ENCODE measurements at places on chromosomes 7 and 10. TPM values are rescaled to one million over a fixed set of nuclear protein-coding genes. Genes with fewer than 3 reads are reported as not detected.

- no peak overlapping the region for H3K27ac ChIP-seq
- H3K36me3 ChIP-seq, result no peaks in the 10 kb centered on the region
- no peaks in the 10 kb centered on the region for H3K4me1 ChIP-seq
- no peak for DNase-seq
- H3K4me3 ChIP-seq, result no peak overlapping the region
- H3K27me3 ChIP-seq, result no peaks in the 10 kb centered on the region
Observed at GRCh38 chr10:128633864-128634540, 507.8 kb upstream of the MKI67 start.

DNA sequence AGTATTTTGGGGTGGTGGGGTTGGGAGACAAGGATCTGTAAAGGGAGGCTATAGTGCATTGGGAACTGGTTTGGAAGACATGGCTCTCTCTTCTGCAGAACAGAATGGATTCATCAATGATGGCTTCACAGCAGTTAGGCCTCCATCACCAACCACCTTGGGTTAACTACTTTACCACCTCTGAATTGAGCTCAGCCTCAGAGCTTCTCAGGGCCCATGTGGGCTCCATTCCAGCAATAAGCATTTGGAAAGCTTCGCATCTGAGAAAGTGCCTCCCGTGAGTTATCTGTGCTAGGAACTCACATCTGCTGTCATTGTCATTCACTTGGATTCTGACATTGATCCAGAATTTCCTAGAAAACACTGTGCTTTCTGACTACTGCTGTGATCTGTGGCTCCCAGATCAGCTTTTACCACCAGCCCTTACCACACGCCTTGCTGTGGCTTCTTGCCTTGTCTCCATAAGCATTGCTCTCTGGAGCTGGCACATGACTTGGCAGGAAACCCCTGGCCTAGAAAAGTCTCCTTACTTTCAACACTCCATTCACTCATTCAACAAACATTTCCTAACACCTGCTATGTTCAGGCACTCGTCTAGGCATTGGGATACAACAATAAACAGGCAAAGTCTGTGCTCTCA, 70.7 kb upstream of the ADO start:
- no peak overlapping the region for H3K4me3 ChIP-seq
- no peak overlapping the region for H3K27ac ChIP-seq
- no peaks in the 10 kb centered on the region for H3K27me3 ChIP-seq
- H3K36me3 ChIP-seq, result no peaks in the 10 kb centered on the region

DNA sequence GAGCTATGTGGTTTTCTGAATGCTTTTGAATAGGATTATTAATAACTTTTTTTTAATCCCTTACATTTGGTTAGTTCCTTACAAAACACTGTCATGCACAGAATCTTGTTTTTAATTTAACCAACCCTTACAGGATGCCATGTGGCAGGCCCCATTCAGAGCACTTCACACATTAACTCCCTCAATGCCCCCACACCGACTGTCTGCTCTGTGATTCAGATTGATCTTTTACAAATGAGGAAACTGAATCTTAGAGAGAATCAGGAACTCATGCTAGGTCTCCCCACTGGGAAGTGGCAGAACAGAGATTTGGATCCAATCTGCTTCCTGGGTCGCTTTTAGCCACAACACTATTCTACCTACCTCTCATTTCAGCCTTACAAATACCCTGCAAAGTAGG, 195.8 kb upstream of the NPVF start:
- no peak overlapping the region for H3K27ac ChIP-seq
- DNase-seq, result no peak
- H3K27me3 ChIP-seq, result no peaks in the 10 kb centered on the region
- no peaks in the 10 kb centered on the region for H3K36me3 ChIP-seq

GRCh38 chr10:118594392-118595063, 920 bp downstream of the PRLHR start:
- no peak overlapping the region for H3K4me3 ChIP-seq
- no peaks in the 10 kb centered on the region for H3K36me3 ChIP-seq
- H3K27ac ChIP-seq, result no peak overlapping the region

DNA sequence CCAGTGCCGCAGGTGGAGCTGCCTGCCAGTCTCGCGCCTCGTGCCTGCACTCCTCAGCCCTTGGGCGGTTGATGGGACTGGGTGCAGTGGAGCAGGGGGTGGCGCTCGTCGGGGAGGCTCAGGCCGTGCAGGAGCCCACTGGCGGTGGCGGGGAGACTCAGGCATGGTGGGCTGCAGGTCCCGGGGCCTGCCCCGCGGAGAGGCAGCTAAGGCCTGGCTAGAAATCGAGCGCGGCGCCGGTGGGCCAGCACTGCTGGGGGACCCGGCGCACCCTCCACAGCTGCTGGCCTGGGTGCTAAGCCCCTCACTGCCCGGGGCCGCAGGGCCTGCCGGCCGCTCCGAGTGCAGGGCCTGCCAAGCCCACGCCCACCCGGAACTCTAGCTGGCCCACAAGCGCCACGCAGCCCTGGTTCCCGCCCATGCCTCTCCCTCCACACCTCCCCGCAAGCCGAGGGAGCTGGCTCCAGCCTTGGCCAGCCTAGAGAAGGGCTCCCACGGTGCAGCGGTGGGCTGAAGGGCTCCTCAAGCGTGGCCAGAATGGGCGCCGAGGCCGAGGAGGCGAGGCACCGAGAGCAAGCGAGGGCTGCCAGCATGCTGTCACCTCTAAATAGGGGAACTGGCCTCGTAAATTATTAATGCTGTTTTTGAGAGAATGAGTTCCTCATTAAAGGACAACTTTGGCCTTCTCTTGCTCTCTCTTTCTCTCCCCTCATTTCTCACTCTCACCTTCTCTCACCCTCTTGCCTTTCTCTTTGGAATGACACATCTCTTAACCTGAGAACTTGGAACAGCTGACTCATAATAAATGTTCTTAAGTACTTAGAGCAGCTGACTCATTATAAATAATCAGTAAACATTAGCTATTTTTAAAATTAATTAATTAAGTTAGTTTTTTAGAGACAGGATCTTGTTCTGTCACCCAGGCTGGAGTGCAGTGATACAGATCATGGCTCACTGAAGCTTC, 4.9 kb downstream of the ACADSB start:
- H3K27ac ChIP-seq, result no peak overlapping the region
- no peak for DNase-seq
- no peaks in the 10 kb centered on the region for H3K27me3 ChIP-seq
- no peak overlapping the region for H3K4me3 ChIP-seq
- H3K36me3 ChIP-seq, result no peaks in the 10 kb centered on the region

DNA sequence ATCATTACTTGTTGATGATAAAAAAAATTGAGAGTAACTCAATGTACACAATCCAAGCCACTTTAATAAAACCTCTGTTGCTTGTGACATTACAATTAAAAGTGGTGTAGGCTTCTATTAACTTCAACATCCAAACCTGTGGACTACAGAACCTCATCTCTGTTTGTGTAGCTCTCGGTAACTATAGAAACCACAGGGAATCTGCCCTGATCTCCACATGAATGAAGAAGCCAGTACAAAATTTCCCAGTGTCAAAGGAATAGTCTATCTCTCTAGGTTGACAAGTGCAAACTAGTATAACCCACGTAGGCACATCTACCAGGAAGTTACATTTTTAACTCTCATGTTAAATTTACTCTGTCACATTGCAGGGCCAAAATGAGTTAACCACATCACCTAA, 204.3 kb downstream of the CHCHD3 start:
- H3K27ac ChIP-seq, result no peak overlapping the region
- DNase-seq, result no peak
- H3K27me3 ChIP-seq, result no peaks in the 10 kb centered on the region
- no peak overlapping the region for H3K4me3 ChIP-seq
- no peaks in the 10 kb centered on the region for H3K4me1 ChIP-seq

The OR2F1 gene
- not detected for total RNA-seq

The HIF1AN gene
- total RNA-seq, result 7.3 TPM

The CAMK2B gene
- total RNA-seq, result 0.85 TPM

The DENND2A gene
- 1.0 TPM for total RNA-seq

GRCh38 chr10:122149561-122150505, 121.3 kb upstream of the BTBD16 start:
- H3K4me1 ChIP-seq, result peaks cover 6% of the 10 kb centered on the region
- no peak overlapping the region for H3K4me3 ChIP-seq
- H3K27me3 ChIP-seq, result no peaks in the 10 kb centered on the region
- H3K36me3 ChIP-seq, result no peaks in the 10 kb centered on the region
- DNase-seq, result no peak
- H3K27ac ChIP-seq, result no peak overlapping the region

GRCh38 chr7:1972744-1973143, 260.0 kb downstream of the MAD1L1 start:
- H3K27ac ChIP-seq, result no peak overlapping the region
- peaks cover 32% of the 10 kb centered on the region for H3K4me1 ChIP-seq
- no peak for DNase-seq
- H3K36me3 ChIP-seq, result peaks cover 20% of the 10 kb centered on the region
- H3K27me3 ChIP-seq, result no peaks in the 10 kb centered on the region

- no peak overlapping the region for H3K4me3 ChIP-seq
- no peaks in the 10 kb centered on the region for H3K27me3 ChIP-seq
- no peaks in the 10 kb centered on the region for H3K4me1 ChIP-seq
- H3K36me3 ChIP-seq, result no peaks in the 10 kb centered on the region
Observed at GRCh38 chr10:10618139-10618538, 399.5 kb upstream of the CELF2 start.

The PKD2L1 gene
- 0.19 TPM for total RNA-seq

The AFAP1L2 gene
- total RNA-seq, result 15.8 TPM

- no peak for DNase-seq
- no peaks in the 10 kb centered on the region for H3K27me3 ChIP-seq
- H3K27ac ChIP-seq, result no peak overlapping the region
- no peak overlapping the region for H3K4me3 ChIP-seq
Observed at GRCh38 chr7:2245883-2246675, 4.1 kb downstream of the NUDT1 start.

GRCh38 chr7:149725426-149725821, 48.0 kb downstream of the ZNF467 start:
- no peak for DNase-seq
- no peak overlapping the region for H3K4me3 ChIP-seq
- peaks cover 29% of the 10 kb centered on the region for H3K36me3 ChIP-seq
- no peaks in the 10 kb centered on the region for H3K4me1 ChIP-seq
- H3K27ac ChIP-seq, result no peak overlapping the region

The HOXA1 gene
- 0.28 TPM for total RNA-seq

GRCh38 chr10:69813632-69814031, 11.9 kb downstream of the COL13A1 start:
- no peak overlapping the region for H3K4me3 ChIP-seq
- no peaks in the 10 kb centered on the region for H3K27me3 ChIP-seq
- DNase-seq, result no peak

- H3K27me3 ChIP-seq, result no peaks in the 10 kb centered on the region
- no peak overlapping the region for H3K4me3 ChIP-seq
- DNase-seq, result no peak
- peaks cover 7% of the 10 kb centered on the region for H3K4me1 ChIP-seq
- H3K36me3 ChIP-seq, result no peaks in the 10 kb centered on the region
- H3K27ac ChIP-seq, result no peak overlapping the region
Observed at GRCh38 chr7:74084722-74085578, 1.3 kb downstream of the LIMK1 start.

DNA sequence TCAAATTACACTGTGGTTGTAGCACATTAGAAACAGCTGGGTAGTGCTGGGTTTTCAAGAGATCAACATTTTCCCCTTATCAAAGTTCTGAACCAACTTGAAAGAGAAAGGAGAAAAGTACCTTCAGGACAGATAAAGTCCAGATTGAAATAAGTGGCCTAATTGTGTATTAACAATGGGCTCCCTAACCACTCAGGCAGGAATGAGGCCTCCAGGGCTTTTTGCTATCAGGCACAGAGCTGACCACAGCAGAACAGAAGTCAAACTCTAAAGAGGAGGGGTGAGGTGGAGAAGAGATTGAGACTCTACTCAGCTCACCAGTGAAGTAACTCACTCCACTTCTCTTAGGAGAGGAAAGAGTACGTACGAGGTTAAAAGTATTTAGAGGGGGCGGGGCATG, 394.1 kb upstream of the PHF14 start:
- DNase-seq, result no peak
- no peaks in the 10 kb centered on the region for H3K4me1 ChIP-seq
- H3K36me3 ChIP-seq, result no peaks in the 10 kb centered on the region
- H3K4me3 ChIP-seq, result no peak overlapping the region
- H3K27me3 ChIP-seq, result no peaks in the 10 kb centered on the region
- H3K27ac ChIP-seq, result no peak overlapping the region

- H3K36me3 ChIP-seq, result no peaks in the 10 kb centered on the region
- H3K4me3 ChIP-seq, result no peak overlapping the region
- H3K27ac ChIP-seq, result no peak overlapping the region
- H3K27me3 ChIP-seq, result no peaks in the 10 kb centered on the region
- DNase-seq, result no peak
- no peaks in the 10 kb centered on the region for H3K4me1 ChIP-seq
Observed at GRCh38 chr10:78802431-78802830, 266.3 kb upstream of the ZMIZ1 start.

Data from thymus (tissue), 14 donors.